ENCODE measurements at places on chromosomes 7 and 10.

GRCh38 chr7:17942231-17942630 is 1.9 kb upstream of the SNX13 start:
- DNase-seq = no peak

DNA sequence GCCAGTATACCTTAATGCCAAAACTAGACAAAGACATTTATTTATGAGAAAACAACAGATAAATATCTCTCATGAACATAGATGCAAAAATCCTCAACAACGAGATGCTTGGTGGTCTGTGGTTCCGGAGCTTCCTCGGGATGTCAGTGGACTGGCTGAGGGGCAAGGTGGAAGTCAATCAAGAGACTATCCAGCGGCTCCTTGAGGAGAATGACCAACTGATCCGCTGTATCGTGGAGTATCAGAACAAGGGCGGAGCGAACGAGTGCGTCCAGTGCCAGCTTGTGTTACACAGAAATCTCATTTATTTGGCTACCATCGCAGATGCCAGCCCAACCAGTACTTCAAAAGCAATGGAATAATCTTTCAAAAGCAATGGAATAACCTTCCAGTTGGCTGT is 60.0 kb upstream of the PARD3 start:
- no peak for DNase-seq

DNA sequence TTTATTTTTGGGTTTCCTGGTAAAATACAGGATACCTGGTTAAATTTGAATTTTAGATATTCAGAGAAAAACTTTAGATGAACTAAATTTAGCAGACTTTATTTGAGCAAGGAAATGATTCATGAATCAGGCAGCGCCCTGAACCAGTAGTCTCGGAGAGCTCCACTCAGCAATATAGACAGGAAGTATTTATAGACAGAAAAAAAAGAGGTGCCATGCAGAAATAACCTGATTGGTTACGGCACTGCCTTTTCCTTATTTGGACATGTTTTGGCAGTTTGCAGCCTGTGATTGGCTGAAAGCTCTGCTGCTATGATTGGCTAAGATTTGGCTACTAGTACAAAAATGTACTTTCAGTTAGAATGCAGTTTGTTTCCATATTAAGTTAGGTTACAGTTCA is 198.3 kb upstream of the DKK1 start:
- no peak for DNase-seq

- DNase-seq = no peak
These were observed 35.0 kb upstream of the ADCYAP1R1 start for GRCh38 chr7:31017032-31017675.

DNA sequence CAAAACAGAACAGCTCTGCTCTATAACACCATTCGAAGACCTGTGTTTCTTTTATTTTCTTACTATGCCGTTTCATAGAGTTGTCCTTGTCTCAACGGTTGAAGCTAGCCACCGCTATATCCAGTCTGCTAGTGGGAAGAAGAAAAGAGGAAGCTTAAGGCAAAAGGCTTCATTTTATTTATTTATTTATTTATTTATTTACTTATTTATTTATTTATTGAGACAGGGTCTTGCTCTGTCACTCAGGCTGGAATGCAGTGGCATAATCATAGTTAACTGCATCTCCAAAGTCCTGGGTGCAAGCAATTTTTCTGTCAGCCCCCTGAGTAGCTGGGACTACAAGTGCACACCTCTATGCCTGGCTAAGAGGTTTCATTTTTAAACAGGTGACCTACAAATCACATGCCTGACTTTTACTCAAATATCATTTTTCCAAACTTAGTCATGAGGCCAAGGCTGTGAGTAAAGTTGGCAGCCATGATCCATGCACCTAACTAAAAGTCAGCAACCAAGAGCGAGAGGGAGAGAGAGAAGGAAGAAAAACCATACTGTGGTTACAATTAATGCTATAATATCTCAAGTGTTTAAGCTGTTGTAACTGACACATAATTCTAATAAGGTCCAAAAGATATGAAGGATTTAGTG is 1305.3 kb upstream of the LRRTM3 start:
- no peak for DNase-seq

DNA sequence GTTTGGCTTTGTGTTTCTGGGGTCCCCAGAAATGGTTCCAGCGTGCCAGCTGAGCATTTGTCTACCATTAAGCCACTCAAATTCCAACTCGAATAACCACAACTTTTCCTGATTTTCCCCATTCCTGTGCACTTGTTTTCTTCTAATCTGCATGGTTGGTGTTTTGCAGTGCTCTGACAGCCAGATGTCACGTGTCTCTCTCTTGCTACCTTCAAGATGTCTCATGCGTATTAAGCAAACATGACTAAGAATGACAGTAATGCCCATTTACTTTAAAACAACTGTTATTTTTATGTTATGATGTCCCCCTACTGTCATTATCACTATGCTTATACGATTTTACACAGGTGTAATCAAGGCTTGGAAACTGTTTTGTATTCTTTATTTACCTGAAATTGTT is 35.2 kb upstream of the MXI1 start:
- DNase-seq = no peak

GRCh38 chr10:120511165-120511564 is 54.1 kb downstream of the PLPP4 start:
- DNase-seq = no peak

DNA sequence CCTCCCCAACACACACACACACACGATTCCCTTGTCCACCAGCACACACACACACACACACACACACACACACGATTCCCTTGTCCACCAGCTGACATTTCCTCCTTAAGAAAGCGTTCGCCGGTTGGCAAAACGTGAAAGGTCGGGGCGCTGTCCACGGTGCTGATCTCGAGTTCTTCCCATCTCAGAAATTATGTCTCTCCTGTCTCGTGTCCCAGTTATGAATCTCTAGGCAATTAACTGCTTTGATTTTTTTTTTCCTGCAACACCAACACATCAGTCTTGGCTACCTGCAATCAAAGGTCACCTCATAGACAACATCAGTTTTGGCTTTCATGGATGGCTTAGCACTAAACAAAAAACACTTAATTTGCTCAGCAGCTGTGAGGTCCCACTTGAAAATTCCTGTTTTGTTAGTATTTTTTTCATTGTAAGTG is 1.9 kb downstream of the INA start:
- DNase-seq = no peak

- no peak for DNase-seq
These were observed 221.6 kb downstream of the XPNPEP1 start for GRCh38 chr10:109701633-109702215.

GRCh38 chr7:50303335-50304128 is 984 bp upstream of the IKZF1 start:
- no peak for DNase-seq

- DNase-seq = no peak
These were observed 95.7 kb upstream of the SFMBT2 start for GRCh38 chr10:7506571-7506970.

GRCh38 chr7:99372275-99373090 is 2.0 kb upstream of the ARPC1B start:
- no peak for DNase-seq

- DNase-seq = no peak
These were observed 54.8 kb downstream of the CADPS2 start for GRCh38 chr7:122831436-122831835.

DNA sequence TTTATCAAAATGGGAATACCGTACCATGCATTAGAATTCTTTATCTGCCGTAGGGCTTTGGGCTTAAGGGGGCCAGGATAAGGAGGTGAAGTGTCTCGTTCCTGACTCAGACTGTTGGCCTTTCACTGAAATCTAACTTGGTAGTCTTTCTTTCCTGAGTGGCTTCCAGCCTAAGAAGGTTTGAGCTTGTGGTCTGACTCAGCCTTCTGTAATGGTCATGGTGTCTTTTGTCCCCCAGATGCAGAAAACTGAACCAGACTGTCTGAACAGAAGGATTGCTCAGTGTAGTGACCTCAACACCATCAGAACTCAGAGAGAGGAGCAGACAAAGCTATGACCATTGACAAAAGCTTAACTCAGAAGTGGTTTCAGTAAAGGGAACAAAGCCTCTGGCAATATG is 39.5 kb downstream of the WNT2 start:
- DNase-seq = no peak

- DNase-seq = peak; percentile 36
These were observed 83.5 kb upstream of the DDC start for GRCh38 chr7:50648570-50649169.

DNA sequence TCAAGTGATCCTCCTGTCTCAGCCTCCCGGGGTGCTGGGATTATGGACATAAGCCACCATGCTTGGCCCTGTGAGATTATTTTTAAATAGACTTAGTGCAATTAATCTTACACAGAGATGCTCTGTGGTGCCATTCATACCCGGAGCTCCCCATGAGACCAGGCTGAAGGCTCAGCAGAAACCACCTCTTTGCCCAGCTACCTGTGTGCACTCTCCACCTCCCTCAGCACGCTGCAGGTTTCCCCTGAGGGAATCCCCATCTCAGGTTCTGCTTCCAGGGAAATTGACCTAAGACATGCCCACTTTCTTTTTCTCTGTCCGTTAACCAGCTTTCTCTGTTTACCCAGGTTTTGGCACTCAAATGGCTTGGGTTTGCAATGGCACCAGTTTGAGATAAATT is 260.5 kb downstream of the SFMBT2 start:
- DNase-seq = no peak

- DNase-seq = no peak
These were observed 43.1 kb upstream of the TMEM273 start for GRCh38 chr10:49231086-49231820.

- DNase-seq = peak; percentile 81
These were observed at the start of gene HTRA1 for GRCh38 chr10:122461367-122461728. TSS of gene HTRA1 (plus strand) at chr10:122461553. CDS start at chr10:122461653, 100 bp downstream.

- no peak for DNase-seq
These were observed 6.5 kb upstream of the WASL start for GRCh38 chr7:123755338-123755737.

GRCh38 chr10:48279081-48279751 is 4.7 kb upstream of the FRMPD2 start:
- no peak for DNase-seq

DNA sequence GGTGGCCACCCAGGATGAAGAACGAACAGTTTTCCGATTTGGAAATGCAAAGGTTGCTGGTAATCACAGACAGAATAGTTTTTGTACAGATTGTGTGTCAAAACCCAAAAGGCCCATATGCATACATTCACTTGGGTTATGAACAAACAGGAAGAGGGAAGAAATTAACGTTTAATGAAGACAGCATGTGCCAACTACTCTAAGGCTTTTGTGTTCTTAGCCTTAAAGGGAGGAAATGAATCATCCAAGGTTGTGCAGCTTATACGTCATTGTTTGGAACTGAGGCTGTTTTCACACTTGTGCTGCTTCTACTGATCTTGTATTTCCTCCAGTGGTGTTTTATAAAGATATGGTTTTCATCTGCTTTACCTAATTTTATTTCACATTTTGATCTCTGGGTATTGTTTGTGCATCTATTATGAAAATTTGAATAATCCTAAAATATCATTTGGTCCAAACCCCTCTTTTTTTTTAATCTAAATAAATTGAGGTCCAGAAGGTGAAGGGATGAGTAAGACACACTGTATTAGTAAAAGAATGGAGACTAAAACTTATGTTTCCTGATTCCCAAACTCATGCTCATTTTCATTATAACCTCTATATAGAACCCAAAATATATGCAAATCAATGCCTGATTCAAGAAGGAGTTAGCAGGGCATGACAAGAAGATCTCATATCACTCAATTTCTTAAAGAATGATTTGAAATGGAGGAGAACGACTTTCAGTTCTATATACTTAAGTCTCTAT is 373.1 kb downstream of the THSD7A start:
- peak; percentile 95 for DNase-seq

DNA sequence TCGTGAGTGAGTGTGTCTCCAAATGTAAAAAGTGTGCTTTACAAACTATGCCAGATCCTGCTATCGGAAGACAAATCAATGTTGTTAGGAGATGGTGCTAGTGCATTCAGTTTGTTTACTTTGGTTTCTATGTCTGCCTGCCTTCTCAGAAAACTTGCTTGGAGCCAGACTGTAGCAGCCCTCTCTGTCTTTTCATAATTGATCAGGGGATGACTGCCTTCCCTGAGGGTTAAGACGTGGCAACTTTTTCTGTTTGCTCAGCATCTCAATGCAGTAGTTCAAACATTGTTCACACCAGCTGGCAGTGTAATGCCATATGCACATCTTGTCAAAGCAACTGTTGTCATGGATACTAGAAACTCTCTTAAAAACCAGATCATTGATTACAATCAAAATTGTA is 118.5 kb downstream of the FOXP2 start:
- DNase-seq = no peak

DNA sequence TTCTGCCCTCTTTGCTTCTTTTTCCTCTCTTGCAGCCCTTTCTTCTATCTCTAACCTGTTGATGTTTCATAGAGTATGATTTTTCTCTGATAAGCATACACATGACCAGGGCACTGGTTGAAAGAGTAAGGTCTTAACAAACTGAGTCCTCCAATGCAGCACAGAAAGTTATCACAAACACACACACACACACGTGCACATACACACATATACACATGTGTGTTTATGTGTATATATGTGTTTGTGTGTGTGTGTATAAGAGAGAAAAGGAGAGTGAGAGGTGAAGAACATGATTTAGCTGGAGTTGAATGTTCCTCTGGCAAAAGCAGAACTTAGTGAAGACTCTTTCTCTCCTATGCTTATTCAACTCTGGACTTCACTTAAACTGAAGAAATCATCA is 130.0 kb downstream of the KLF6 start:
- DNase-seq = no peak

- DNase-seq = no peak
These were observed 1429.3 kb upstream of the LRRTM3 start for GRCh38 chr10:65496541-65496940.

GRCh38 chr10:60388709-60389301 is 870 bp downstream of the ANK3 start:
- DNase-seq = peak; percentile 49

DNA sequence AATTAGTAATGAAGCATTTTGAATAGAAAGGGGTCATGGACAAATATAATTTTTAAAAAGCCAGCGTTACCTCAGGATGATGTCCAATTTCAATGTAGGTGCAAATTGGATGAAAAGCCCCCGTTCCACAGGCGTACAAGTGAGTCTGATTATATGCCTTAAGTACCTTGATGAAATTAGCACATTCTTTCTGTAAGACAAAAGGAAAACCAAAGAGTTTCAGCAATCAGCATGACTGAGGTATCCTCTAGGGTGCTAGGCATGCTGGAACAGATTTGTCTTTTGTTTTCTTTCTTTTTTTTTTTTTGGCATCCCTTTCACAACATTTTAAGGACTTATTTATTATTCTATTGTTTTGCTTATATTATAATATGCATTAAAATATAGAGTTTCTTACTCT is 84.2 kb downstream of the SEMA3A start:
- no peak for DNase-seq

DNA sequence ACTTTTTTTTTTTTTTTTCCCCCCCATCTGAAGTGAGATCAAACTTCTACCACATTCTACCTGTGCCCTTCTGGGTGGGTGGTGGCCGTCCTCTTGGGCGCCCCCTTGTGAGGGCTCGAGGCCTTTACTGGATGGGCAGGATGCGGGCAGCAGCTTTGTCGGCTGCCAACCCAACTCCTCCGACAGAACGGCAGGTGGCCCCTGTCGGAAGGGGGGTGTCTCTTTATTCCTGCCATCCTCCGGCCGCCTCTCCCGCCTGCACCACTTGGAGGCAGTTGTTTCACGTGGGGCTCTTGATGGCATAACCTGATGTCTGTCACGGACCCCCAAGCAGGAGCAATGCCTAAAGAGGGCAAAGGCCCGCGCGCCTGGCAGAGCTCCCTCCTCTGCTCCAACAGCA is 31.0 kb downstream of the AMZ1 start:
- no peak for DNase-seq
